ENCODE measurements at places on chromosomes 5 and 9.

- no peak for DNase-seq
These were observed 7.6 kb downstream of the SLC6A18 start for GRCh38 chr5:1232780-1233179.

- DNase-seq = no peak
These were observed 34.1 kb downstream of the CRHBP start for GRCh38 chr5:76986825-76987526.

- DNase-seq = no peak
These were observed 115.0 kb downstream of the KIAA1958 start for GRCh38 chr9:112601636-112602035.

GRCh38 chr5:2836133-2836532, 84.7 kb upstream of the IRX2 start:
- DNase-seq = no peak

DNA sequence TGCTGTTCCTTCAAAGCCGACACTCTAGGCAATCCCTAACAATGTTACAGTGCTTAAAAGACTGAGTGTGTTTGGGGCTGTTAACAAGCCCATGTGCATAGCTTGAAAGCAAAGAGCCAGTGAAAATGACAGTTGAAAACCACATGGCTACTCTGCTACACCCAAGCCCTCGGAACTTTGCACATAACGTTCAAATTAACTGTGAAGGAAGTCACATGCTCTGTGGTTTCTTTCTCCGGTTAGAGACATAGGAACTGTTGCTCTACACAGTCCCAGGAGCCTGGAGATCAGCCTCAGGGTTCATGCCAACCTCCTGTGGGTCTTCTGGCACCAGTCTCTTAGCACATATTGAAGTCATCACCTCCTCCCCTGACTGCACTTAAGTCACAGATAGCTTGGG, 51.1 kb downstream of the C9orf152 start:
- DNase-seq = no peak

DNA sequence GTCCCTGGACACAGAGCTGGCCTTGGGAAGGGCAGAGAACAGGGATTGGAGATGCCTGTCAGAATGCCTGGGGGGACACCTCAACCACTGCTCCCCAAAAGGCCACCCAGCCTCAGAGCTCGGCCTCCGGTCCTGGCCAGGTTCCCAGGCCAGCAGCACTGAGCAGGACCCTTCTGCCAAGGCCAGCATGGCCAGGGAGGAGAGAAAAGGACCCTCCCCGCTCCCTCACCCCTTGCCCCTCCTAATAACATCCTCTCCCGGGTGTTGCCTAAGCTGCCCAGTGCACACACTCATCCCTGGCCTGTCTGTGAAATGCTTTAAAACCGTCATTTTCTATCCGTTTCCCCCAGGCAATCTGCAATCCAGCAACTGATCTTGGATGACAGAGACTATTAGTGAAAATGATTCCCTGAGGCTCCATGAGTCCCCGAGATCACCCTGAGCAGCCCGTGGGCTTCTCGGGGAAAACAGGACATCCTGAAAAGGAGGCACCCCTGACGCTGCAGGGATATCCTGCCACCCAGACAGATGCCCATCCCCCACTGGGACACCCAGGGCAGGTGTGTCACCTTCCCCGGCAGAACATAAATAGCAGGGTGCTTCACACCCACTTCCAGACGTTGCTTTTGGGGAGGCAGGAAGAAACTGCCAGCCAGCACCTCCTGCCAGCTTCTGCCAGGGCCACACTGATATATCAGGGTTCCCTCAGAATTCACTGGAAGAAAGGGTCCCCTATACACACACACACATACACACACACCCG, 75.3 kb downstream of the ADAMTS2 start:
- DNase-seq = no peak

GRCh38 chr5:113022661-113023060, 46.1 kb downstream of the DCP2 start:
- no peak for DNase-seq

GRCh38 chr9:12643686-12644085, 49.5 kb upstream of the TYRP1 start:
- no peak for DNase-seq

GRCh38 chr9:83061036-83061435, 1.9 kb downstream of the RASEF start:
- DNase-seq = no peak

DNA sequence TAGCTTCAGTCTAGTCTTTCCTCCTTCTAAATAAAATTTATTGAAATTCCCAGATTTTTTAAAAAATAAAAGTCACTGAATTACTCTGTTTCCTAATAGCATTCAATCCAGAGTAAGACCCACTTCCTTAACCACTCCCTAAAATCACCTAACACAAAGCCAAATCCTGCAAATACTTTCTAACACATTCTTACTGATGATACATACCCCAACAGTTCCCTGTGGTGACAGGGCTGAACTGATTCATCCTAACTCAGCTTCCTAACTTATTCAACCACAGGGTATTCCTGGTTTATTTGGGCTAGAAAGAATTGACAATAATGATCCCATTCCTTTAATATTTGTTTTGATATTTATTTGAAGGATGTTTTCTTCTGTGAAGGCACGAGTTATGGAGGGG, 40.7 kb upstream of the ZNF300 start:
- DNase-seq = no peak

GRCh38 chr5:32526810-32527209, 58.5 kb upstream of the SUB1 start:
- DNase-seq = no peak
